NCI-H1105 (cell line): ENCODE measurements at places on chromosomes 2 and 18.

DNA sequence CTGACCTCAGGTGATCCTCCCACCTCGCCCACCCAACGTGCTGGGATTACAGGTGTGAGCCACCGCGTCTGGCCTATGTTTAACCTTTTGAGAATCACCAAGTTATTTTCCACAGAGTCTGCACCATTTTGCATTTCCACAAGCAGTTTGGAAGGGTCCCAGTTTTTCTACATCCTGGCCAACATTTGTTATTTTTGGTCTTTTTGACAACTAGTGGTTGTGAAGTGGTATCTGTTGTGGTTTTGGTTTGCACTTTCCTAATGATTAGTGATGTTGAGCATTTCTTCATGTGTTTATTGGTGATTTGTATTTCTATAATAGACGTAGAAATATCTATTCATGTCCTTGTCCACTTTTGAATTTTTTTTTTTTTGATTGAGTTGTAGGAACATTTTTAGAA lies 67.9 kb downstream of the BIRC6 start:
- no peak for DNase-seq

- no peak for DNase-seq
These were observed 132.5 kb downstream of the VAPA start for GRCh38 chr18:10046178-10046807.

DNA sequence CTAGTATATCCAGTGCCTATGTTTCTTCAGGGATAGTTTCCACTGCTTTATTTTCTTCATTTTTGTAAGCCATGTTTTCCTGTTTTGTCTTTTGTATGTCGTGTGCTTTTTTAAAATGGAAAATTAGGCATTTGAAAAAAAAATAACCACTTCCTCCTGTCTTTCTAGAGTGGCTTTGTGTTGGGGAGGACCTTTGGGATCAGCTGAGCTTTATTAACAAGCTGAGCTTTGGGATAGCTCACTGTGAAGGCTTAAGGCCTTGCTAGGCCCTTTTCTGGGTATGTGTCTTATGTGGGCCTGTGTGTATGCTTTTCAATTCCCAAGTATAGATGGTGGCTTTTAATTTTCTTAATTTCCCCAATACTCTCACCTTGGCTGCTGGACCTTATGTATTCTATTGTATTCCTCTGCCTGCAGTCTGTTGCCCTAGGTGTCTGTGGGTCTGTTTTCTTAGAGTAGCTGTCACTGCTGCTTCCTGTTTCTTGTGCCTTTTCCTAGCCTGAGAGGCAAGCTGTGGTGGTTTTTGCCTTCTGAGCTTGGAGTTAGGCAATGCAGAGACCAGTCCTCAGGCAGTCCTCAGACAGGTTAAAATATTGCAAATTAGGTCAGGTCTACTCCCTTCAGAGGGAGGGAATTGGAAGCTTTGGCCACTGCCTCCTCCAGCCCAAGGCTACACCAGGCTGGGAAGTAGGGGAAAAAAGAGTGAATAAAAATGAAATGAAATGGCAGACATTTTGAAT lies 134.7 kb downstream of the LDLRAD4 start:
- no peak for DNase-seq

DNA sequence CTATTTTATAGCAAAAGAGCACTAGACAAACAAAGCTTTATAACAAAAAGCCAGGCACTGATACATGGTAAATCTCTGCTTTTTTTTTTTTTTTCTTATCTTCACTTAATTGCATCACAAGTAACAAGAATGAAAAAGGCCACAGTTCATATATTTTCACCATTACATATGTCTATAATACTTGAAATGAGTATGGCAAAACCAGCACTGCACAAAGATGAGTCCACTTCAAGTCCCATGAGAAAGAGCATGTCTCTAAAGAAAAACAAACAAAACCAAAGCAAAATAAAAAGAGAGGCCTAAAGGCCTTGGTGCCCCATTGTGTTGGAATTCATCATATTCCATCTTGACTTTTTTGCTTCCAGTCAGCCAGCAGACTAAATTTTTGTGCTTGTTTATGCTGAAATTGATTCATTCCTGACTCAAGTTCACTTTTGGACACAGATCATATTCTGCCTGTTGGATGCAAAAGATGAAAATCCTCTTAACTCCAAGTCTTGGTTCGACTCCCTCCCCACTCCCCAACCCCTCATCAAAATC lies 264.9 kb upstream of the CCDC68 start:
- no peak for DNase-seq

DNA sequence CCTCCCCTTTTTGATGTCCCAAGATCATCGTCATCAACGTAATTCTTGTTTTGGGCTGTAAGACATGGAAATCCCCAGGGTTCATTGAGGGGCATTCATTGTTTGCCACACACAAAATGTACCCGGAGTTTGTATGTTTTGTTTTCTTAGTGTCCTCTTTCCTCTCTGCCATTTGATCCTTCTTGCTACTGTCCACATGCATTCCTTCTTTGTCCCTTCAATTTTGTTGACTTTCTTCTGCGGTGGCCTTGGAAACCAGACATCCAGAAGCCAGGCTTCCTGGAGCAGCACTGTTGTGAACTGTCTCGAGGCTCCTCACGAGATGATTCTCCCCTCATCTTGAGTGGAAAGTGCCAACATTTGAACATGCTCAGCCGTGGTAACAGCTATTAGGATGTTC lies 24.8 kb downstream of the IGFBP2 start:
- no peak for DNase-seq

DNA sequence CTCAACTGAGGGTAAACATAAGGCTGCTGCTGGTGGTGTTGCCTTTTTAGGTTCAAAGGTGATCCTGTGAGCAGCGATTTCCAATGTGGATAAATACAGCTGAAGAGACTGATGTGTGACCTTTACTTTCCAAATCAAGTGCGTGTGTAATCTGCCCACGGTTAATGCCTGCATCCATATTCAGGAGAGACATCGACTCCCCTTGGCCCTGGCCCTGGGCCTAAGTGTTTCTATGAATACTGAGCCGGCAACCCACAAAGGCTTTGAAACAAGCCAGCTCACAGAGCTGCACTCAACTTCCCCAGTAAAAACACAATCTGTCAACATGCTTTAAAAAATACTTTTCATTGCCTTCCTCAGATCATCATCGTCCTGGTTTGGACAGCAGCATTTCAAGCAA lies 1026.6 kb downstream of the TMEM182 start:
- no peak for DNase-seq

- no peak for DNase-seq
These were observed 74.5 kb downstream of the EPB41L3 start for GRCh38 chr18:5469340-5469739.

- DNase-seq = no peak
These were observed 2.5 kb downstream of the PAX3 start for GRCh38 chr2:222296311-222296741.

DNA sequence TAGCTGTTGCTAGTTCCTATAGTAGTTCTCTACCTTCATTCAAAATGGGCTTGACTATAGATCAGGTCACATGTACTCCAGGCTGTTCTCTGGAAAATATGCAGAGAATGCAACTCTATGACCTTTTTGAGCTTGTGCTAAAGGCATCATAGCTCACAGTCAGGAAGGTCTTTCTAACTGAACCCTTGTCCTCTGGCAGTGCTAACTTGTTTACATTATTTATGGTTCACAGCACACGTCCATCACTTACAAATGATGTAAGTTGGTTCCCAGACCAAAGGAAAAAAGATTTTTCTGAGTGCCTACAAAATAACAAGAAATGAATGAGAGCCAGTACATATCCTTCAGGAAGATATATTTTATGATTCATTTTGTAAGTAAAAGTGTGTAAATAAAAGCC lies 236.1 kb downstream of the GCA start:
- DNase-seq = no peak

GRCh38 chr2:75416420-75417342 lies 144.1 kb downstream of the EVA1A start:
- DNase-seq = no peak

GRCh38 chr2:206086716-206087350 lies 859 bp upstream of the INO80D start:
- no peak for DNase-seq

DNA sequence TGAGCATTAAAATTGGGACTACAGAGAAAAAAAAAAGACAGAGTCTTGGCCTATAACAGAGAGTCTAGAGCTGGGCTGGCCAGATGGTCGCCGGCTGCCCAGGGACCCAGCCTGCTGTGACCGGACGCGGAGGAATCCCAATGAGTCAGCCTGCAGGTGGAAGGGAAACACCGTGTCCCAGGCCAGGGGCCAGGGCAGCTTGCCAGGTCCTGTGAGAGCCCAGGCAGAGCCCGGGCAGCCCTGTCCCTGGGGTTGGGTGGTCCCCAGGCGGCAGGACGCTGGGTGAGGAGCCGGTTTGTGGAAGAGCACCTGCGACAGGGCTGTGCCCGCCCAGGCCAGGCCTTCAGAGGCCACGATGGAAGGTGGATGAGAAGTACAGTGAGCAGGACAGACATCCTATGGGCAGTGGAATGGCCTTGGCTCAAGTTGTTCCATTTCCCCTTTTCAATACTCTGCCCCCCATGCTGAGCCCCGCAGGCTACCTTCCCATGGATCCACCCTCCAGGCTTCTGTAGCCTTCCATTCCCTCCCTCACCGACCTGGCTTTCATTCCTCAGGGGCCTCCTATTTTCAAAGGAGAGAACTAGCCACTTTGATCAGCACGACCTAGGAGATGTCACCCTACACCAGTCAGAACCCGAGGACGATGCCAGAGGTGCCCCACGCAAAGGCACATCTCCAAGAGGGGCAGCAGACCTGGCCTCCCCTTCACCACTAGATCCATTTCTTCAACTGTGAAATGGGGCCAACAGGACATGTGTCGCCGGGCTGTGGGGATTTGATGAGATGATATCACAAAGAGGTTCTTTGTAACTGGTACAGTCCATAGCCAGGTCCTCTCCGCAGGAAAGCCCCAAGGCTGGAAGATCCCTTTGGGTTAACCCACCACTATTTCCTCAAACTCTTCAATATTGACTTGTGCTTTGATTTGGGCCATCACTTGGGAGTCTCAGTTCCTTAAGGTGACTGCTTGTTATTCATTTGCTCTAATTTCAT lies 87.5 kb downstream of the POLR1A start:
- no peak for DNase-seq

DNA sequence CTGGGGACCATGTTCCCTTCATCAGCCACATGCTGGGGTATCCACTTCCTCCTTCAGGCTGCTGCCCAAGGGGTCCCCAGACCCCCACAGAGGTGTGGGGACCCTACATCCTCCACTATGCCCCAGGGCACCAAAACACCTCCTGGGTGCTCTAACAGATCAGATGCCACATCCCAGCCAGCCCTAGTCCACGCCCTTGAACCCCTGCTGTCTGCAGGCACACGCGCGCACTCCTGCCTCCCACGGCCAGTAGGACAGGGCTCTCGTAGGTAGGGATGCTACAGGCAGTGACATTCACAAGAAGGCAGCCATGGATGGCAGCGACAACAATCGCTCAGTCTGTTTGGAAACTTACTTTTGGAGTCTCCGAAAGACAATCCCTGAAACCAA lies 3.0 kb upstream of the GPC1 start:
- DNase-seq = no peak

GRCh38 chr18:79095216-79095615 lies 26.0 kb downstream of the ATP9B start:
- DNase-seq = no peak

- DNase-seq = no peak
These were observed 4.9 kb downstream of the KDM3A start for GRCh38 chr2:86446060-86446459.

- no peak for DNase-seq
These were observed 38.4 kb downstream of the EIF4E2 start for GRCh38 chr2:232588680-232589585.

GRCh38 chr18:8825729-8826375 lies 120.5 kb downstream of the MTCL1 start:
- no peak for DNase-seq

DNA sequence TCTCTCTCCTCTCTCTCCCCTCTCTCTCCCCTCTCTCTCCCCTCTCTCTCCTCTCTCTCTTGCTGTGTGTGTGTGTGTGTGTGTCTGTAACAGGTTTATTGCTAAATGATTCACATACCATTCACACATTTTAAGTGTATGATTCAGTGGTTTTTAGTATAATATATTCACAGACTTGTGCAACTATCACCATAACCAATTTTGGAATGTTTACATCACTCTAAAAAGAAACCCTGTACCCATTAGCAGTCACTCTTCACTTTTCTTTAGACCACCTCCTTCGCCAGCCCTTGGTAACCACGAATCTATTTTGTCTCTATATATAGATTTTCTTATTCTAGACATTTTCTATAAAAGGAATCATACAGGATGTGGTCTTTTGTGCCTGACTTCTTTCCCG lies 11.4 kb downstream of the THNSL2 start:
- no peak for DNase-seq

- DNase-seq = no peak
These were observed 46.2 kb downstream of the PARD6G start for GRCh38 chr18:80200932-80201672.

- DNase-seq = no peak
These were observed 11.6 kb upstream of the NCK2 start for GRCh38 chr2:105732955-105733607.

- DNase-seq = no peak
These were observed 69.6 kb downstream of the ACVR1 start for GRCh38 chr2:157806426-157807077.

GRCh38 chr2:200253639-200254038 lies 52.9 kb upstream of the SPATS2L start:
- no peak for DNase-seq

DNA sequence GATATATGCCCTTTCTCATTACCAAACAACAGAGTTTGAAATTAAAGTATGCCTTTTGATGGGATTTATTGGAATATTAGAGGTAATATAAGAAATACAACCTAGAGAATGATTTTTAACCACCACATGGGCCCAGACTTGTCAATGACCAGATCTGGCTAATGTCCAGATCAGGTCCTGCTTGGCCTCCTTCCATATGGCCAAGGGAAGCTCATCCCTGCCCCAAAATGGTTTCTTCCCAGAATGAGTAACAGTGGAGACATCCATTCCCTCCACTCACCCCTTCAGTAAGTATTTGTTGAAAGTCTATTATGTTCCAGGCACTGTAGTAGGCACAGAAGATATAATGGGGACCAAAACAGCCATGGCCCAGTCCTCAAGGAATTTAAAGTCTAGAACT lies 54.9 kb downstream of the ANTXR1 start:
- DNase-seq = no peak

GRCh38 chr18:10461989-10462388 lies 7.6 kb downstream of the APCDD1 start:
- no peak for DNase-seq

DNA sequence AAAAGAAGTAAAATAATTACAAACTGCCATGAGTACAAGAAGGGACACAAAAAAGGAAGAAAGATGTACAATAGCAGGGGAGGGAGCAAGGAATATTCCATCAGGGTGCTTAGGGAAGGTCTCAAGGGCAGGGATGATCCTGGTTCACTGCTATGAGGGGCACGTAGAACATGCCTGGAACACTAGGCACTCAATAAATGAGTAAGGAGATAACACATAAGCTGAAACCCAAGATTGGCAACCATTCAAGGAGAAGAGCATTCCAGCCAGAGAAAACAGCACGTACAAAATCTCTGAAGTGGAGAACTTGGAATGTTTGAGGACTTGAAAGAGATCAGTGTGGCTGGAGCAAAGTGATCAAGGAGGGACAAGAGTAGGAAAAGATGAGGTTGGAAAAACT lies 103.2 kb downstream of the FAM161A start:
- no peak for DNase-seq
